ENCODE measurements at places on chromosomes 6 and 20. TPM values are rescaled to one million over a fixed set of nuclear protein-coding genes. Genes with fewer than 3 reads are reported as not detected.

L3MBTL1 gene
- 6.7 TPM for total RNA-seq

UST gene
- total RNA-seq, result 7.8 TPM

ULBP1 gene
- total RNA-seq, result 5.4 TPM

ZCCHC3 gene
- total RNA-seq, result 23.3 TPM

HLA-DQB2 gene
- total RNA-seq, result not detected

DCDC2 gene
- total RNA-seq, result 0.22 TPM

Data from motor neuron (in vitro differentiated cells).